Putamen (tissue), 1 donor: ENCODE measurements at places on chromosomes 7 and 10.

DNA sequence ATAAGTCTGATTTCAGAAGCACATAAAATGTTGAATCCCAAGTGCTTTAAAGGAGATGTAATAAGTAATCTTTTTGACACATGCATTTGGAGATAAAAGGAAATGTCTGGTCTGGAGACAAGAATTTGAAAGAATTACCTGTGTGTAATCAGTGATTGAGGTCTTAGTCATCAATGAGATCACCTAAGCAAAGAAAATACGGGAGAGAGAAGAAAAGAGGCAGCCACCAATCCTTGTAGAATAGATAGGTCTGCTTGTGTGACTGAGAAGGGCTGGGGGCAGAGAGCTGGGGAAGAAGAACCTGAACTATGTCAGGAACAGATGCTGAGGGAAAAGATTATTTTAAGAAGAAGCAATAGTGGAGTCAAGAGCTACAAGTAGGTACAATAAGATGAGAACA lies 49.3 kb upstream of the ITPRID1 start:
- DNase-seq, result no peak

DNA sequence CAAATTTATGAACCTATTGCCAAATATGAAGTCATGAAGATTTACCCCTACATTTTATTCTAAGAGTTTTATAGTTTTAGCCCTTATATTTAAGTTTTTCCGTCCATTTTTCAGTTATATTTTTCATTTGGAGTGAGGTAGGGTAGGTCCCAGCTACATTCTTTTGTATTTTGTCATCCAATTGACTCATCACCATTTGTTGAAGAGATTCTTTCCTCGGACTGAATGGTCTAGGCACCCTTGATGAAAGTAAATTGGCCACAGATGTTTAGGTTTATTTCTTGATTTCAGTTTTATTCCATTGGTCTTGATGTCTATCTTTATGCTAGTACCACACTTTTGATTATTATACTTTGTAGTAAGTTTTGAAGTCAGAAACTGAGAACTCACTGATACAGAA lies 22.7 kb downstream of the CYP2C19 start:
- DNase-seq, result no peak

GRCh38 chr10:3714967-3715366 lies 70.0 kb downstream of the KLF6 start:
- DNase-seq, result no peak

DNA sequence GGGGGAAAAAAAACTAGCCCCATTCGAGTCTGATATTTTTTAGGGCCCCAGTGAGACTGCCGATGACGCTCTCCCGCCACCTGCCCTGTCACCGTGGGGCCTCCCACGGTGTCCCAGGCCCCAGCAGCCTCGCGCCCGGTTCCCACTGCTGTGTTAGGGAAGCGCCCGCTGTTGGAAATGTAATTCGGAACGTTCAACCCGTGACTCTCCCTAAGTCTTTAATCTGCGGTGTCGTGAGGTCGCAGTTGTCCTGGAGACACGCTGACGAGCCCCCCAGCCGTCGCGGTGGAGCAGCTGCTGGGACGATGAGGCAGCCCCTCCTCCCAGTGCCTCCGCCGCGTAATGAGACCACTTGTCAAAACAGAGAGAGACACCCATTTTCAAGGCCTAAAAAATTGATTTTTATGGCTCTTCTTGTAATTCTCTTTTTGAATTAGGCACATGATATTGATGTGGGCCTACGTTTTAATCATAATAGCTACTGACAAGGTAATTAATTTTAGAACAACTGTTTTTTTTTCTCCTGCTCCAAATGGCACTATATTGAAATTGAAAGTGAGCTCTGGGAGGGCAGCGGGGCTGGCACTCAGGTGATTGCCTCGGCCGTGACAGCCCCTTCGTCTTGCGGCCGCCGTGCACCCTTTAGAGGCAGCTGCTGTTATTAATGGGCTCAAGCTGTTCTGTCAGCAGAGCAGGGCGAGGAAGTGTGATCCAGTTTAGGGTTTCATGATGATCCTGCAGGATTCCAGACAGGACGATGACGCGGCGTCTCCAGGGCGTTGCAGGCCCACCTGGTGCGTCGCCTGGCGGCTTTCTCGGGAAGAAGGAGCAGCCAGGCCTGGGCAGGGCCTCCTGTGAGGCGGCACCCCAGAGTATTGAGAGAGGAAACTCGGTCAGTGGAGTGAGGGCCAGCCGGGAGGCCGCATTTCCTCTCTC lies 63.3 kb downstream of the NKX6-2 start:
- no peak for DNase-seq

- DNase-seq, result no peak
These were observed 1249.6 kb downstream of the XPNPEP1 start for GRCh38 chr10:108673741-108674140.

DNA sequence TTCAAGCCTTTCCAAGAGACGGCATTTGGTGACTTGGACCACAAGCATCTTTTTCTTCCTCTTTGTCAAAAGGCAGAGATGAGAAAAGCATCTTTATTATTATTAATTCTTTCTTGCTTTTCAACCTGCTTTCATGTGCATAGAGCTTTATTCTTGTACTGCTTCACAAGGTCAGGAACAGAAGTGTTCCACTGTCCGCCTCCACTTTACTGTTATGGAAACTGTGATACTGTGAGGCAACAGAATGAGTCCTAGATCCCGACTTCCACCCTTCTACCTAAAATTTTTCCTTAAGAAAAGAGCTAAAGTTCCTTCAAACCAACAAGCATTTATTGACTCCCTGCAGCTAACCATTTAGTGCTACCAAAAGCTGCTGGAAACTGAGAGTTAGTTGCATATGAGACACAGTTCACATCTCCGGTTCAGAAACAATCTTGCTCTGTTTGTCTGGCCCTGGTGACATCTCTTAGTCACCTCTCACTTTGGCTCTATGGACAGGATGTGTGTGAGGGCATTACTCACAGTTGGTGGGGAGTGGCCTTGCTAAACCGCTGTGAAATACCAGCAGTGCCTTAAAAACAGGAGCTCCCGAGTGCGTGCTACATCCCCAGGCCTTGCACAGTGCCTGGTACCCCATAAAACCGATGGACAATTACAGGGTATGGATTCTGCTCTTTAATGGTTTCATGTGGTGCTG lies 77.1 kb upstream of the TRIL start:
- no peak for DNase-seq
